ENCODE measurements at places on chromosomes 4 and X.

DNA sequence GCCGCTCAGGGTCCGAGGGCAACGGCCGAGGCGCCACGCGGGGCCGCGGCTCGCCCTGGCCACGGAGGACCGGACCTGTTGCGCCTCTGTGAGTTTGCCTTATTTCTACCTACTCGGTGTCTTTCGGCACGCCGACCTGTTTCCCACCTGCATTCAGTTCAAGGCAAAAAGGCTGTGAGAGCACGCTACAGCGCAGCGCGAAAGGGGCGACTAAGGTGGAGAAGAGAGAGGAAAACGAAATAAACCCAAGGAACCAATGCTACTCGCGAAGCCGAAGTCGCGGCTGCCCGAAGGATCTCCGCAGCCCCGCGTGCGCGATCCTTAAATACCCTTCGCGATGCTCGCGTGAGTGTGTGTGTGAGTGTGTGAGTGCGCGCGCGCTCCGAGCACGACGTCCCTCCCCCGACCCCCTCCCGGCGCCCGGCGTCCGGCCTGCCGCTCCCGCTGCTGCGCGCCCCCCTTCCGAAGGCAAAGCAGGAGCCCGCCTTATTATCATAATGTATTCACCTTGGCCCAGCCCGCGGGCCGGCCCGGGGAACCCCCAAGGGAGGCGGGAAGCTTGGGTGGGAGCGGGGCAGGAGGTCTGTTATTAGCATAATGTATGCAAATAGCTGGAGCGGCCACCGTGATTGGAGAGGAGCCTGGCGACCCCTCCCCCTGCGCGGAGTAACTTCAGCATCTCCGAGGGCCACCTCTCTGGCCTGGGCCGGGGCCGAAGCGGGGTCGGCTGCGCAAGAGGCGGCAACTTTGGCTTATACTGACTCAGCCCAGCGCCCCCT lies at the start of gene COL25A1:
Gene COL25A1 (minus strand): TSS at position 298 of the 779 bp plus-strand sequence.
- peak; percentile 26 for DNase-seq

GRCh38 chr4:59057804-59058203 lies 1947.6 kb upstream of the IGFBP7 start:
- DNase-seq = no peak

DNA sequence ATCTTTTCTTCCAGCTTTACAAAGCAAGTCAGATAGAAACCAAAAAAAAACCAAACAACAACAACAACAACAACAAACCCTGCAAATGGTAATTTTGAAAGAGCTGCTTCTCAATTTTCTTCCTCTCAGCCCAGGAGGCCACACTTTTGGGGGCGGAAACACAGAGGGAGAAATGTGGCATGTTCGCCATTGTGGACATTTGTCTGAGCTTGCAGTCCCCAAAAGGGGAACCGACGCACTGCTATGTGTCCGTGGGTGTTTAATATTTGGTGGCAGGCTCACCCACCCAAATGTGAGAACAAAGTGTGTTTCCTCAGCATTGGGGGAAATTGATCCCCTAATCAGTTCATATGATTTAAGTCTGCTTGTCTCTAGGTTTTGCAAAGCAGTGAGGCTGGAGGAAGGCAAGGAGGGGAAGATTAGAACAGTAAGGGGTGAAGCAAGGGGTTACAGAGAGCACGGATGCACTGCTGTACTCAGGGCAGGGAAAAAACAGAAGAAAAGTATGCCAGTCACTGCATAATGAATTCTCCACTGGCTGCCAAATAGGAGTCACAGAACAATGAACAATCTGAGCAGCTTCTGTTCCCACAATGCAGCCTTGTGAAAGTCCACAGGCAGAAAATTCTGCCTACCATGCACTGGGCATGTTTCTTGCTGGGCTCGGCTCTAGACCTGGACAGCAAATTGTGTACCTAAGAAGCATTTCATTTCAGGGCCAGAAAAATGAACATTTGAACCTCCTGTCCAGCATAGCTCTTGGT lies 74.7 kb upstream of the GPM6B start:
- no peak for DNase-seq

- no peak for DNase-seq
These were observed 70.5 kb downstream of the SLC9A6 start for GRCh38 chrX:136055651-136056221.

- DNase-seq = no peak
These were observed 766.1 kb downstream of the KCTD8 start for GRCh38 chr4:43682551-43682950.

DNA sequence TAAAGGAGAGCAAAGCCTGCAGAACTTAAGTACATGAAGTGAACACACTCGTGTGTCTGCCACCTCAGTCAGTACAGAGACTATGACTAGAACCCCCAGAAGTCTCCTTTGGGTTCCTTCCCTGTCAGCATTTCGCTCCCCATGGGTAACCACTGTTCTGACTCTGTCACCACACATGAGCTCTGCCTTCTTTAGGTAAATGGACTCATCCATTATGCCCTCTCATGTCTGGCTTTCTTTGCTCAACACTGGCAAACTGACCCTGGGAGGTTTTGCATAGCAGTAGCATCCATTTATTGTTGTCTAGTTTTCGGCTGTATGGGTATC lies 38.5 kb downstream of the TBC1D14 start:
- no peak for DNase-seq

DNA sequence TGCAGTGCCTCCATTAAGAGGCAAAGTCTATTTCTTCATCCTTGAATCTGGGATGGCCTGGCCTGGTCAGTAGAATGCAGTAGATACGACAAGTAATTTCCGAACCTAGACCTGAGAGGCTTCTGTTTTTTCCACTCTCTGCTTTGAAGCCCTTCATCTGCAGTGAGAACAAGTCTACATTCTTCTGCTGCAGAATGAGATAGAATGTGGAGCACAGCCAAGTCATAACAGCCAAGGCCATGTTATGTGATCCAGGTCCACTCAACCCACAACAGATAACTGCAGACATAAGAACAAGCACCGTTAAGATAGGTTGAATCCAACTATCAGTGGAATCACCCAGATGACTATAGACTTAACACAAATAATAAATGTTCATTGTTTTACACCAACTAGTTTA lies 1297.7 kb downstream of the C4orf33 start:
- DNase-seq = no peak

DNA sequence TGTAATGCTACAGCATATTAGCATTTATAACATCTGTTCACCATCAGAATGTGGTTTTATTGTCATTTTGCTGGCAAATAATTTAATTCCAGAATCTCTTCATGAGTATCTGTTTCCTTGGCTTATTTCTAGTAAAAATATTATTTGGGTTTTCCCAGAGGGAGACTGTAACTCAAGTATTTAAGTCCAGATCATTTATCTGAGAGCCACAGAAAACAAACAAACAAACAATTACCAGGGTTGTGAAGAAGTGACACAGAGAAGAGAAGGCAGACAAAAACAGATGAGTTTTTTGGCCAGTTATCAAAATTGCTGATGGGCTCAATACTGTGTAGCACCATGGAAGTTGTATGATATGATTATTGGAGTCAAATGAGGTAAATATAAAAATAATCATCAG lies 515.1 kb downstream of the TECRL start:
- DNase-seq = no peak

DNA sequence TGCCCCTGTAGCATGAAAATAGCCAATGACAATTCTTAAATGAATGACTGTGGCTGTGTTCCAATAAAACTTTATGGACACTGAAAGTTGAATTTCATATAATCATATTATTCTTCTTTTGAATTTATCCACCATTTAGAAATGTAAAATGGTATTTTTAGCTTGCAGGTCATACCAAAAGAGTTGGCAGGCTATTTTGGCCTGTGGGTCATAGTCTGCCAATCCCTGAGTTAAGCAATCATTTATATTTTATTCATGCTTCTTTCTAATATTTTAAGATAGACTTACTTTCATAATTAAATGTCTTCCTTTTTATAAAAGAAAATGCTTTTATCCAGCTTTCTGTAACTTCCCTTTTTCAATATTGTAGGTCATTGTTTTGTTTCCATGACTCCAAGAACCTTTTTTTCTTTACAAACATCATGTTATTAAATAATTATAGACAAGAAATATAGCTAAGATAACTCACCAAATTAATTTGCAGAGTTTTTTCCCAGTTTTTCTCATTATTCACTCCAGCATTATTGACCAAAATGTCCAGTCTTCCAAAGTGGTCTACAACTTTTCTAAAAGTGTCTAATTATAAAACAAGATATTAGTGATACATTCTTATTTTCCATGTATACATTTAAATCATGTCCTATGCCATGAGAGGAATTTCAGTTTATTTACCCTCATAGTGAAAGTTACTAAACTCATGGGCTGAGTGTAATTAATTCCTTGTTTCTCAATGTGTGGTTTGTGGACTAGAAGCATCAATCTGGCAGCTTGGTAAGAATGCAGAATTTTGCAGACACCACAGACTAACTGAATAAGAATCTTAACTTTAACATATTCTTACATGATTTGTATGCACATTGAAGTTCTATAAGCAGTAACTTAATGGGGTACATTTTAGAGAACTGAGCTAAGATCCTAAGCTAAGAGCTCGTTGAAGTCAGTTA lies 4.5 kb downstream of the HPGD start:
- DNase-seq = no peak

DNA sequence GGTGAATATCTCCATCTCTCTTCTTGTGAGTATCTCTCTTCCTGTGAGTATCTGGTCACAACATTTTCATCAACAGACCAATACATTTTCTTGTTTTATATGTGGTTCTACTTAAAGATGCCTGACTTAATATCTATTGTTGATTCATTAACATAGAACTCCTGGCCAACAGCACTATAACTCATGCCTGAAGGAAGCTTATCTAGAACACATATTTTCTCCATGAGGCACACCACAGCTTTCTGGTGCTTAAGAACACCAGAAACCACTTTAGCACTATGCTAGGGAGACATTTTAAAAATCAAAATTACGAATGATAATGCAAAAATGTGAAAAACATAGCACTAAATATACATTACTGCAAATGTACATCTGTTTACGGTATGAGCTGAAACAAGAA lies 190.4 kb downstream of the GABRB1 start:
- no peak for DNase-seq

- DNase-seq = no peak
These were observed 12.4 kb downstream of the SMIM20 start for GRCh38 chr4:25926462-25926861.

GRCh38 chrX:46727441-46727840 lies 31.5 kb downstream of the SLC9A7 start:
- no peak for DNase-seq

- DNase-seq = no peak
These were observed 61.2 kb upstream of the DAPP1 start for GRCh38 chr4:99755223-99755944.

GRCh38 chrX:9442056-9442455 lies 22.8 kb upstream of the TBL1X start:
- DNase-seq = no peak

All from stimulated activated CD8-positive, alpha-beta memory T cell treated with anti-CD3 and anti-CD28 coated beads, Interleukin-7, amount 100 ng/mL, for 4 hours (primary cell).